ENCODE measurements at places on chromosomes 2 and 18.

GRCh38 chr2:49812730-49813129 lies 658.4 kb upstream of the FSHR start:
- no peak for DNase-seq

DNA sequence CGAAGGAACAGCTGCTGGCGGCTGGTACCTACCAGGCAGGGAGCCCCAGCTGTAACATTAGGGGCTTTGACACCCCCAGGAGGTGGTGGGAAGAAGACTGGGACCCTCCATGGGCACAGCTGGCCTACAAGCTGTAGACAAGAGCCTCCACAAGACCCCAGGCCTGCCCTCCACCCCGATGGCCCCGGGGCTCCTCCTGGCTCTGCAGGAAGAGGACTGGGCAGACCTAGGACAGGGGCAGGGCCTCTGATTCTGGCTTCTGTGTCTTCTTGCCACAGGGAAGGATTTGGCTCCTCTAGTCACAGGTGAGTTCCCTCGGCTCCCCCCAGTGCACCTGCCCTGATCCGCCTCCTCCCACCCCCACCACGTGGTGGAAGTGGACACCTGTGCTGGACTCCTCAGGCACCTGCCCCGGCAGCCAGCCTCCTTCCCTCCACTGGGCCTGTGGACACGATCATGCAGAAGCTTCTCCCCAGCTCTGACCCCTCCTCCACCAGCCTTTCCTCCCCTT lies 53.4 kb upstream of the ODC1 start:
- no peak for DNase-seq

GRCh38 chr2:61693744-61694143 lies 155.6 kb upstream of the XPO1 start:
- no peak for DNase-seq

DNA sequence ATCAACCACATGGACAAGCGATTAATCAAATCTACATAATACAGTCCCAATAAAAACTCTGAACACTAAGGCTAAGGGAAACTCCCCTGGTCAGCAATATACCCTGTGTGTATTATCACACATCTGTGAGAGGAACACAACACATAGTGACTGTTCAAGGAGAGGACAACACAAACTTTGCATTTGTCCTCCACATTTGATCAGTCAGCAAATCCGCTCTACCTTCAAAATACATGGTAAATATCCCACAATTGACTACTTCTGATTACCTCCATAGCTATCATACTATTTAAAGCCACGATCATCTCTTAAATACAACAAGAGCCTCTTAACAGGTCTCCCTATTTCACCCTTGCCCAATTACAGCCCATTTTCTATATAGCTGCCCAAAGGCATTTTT lies 45.6 kb downstream of the SS18 start:
- no peak for DNase-seq
